ENCODE measurements at places on chromosomes 1 and 21.

DNA sequence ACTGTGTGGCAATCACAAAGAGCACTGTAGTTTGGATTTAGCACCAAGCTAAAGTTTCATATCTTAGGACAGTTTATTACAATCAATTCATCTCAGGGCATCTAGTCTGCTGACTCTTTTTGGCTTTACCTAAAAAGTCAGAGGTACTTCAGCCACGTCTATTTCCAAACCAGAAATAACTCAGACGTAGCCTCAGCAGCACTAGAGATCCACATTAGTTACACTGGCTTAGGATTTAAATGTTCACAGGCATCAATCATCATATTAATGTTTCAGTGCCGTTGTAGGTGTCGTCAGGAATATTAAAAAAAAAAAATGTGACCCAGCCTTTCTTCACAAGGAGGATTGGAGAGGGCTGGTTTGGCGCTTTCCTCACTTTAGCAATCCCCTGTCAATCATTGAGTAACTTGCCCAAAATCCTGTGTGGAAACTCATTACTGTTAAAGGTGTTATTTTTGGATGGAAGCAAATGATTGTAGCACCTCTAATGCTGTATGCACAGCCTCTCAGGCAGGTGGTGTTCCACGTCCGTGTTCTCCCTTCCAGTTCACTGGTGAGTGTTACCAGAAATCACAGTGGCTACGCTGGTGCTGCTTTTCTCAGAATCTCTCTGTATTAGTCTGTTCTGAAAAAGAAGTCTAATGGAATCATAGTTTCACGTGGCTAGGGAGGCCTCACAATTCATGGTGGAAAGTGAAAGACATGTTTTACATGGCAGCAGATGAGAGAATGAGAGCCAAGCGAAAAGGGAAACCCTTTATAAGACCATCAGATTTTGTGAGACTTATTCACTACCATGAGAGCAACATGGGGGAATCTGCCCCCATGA is 45.4 kb downstream of the NEK7 start:
- DNase-seq = no peak

- DNase-seq = no peak
Observed at GRCh38 chr21:45634511-45635183, 8.9 kb upstream of the PCBP3 start.

- no peak for DNase-seq
Observed at GRCh38 chr1:65277605-65278347, 31.6 kb upstream of the DNAJC6 start.

- DNase-seq = no peak
Observed at GRCh38 chr1:112388436-112388835, 7.6 kb upstream of the CTTNBP2NL start.

GRCh38 chr1:29586991-29587745 is 350.8 kb downstream of the PTPRU start:
- no peak for DNase-seq

Measured in activated CD8-positive, alpha-beta memory T cell treated with anti-CD3 and anti-CD28 coated beads for 1 hour (primary cell).